Activated B cell treated with CpG ODN at 0.5 μM for 24 hours (primary cell): ENCODE measurements at places on chromosomes 1 and 21. TPM values are rescaled to one million over a fixed set of nuclear protein-coding genes. Genes with fewer than 3 reads are reported as not detected.

Gene MATN1
- 0.93 and 1.2 TPM in 2 replicates for total RNA-seq

Gene CFAP45
- total RNA-seq: 1.2 and 1.8 TPM in 2 replicates

Gene FCGR1A
- total RNA-seq: not detected in 2 replicates

Gene PCAT6
- total RNA-seq: 0.67 and 0.83 TPM in 2 replicates

Gene SPRR2F
- total RNA-seq: not detected in 2 replicates

DNA sequence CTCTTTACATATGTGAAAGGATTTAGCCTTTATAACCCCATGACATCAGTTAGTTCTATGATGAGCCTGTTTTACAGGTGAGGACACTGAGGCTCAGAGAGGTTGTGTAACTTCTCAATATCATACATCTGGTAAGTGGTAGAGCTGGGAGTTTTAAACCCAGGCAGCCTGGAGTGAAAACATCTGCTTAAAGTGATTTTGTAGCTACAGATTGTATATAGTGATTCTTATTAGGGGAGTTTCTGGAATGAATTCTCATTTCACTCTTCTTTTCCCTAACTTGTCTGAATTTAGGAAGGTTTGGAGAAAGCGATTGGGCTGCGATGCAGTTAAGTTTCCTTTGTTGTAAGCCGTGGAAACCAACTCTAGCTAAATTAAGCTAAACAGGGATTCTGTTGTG, 175.6 kb downstream of the CAMTA1 start:
- DNase-seq: no peak

GRCh38 chr21:40623528-40623927, 223.4 kb downstream of the DSCAM start:
- no peak for DNase-seq

GRCh38 chr1:65467536-65467935, 47.1 kb downstream of the LEPR start:
- no peak for DNase-seq

GRCh38 chr1:31193729-31194128, 46.0 kb downstream of the NKAIN1 start:
- DNase-seq: no peak

DNA sequence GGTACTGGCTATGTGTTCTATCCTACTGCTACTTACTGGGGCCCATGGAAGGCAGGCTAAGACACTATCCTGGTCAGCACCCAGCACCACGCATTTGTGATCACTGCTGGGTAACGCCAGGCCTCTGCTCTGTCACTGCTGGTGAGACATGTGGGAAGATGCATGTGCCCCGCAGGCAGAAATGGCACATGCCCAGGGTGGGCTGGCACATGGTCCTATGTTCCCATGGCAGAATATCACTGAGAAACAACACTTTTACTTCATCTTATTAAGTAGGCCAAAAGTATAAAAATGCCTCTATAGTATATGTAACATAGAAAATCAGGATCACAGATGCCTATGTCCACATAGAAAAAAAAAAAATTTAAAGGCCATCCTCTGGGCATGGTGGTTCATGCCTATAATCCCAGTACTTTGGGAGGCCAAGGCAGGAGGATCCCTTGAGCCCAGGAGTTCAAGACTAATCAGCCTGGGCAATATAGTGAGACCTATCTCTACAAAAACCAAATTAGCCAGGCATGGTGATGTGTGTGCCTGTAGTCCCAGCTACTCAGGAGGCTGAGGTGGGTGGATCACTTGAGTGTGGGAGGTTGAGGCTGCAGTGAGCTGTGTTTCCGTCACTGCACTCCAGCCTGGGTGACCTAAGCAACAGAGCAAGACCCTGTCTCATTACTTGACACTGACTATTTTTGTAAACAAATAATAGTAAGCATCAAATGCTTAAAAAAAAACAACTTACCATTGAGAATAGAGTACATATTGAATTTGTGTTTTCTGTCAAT, 11.5 kb downstream of the DDX59 start:
- no peak for DNase-seq

GRCh38 chr1:67556297-67556900, 126.2 kb upstream of the SERBP1 start:
- DNase-seq: no peak

DNA sequence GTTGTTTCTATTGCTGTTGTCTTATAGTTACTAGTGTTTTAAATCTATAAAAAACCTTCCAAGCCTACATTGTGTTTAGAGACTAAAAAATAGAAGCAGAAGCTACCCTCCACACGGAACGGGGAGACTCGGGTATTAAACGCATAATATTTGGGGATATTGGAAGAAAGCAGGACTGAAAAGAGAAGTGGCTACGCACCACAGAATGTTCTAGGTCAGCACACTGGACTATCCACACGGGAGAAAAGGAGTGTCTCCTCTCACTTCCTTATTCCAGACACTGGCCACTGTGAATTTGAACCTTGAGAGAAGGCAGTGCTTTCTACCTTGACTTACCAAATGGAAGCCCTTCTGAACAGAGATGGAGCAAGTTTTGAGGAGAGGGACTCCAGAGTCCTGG, 1.0 kb upstream of the OR10J4 start:
- no peak for DNase-seq

GRCh38 chr1:192797891-192798290, 10.9 kb upstream of the RGS2 start:
- no peak for DNase-seq
